Esophagus squamous epithelium (tissue), 5 donors: ENCODE measurements at places on chromosomes 2 and 18.

- no peak for DNase-seq
These were observed 32.1 kb downstream of the CCDC141 start for GRCh38 chr2:179017773-179018357.

DNA sequence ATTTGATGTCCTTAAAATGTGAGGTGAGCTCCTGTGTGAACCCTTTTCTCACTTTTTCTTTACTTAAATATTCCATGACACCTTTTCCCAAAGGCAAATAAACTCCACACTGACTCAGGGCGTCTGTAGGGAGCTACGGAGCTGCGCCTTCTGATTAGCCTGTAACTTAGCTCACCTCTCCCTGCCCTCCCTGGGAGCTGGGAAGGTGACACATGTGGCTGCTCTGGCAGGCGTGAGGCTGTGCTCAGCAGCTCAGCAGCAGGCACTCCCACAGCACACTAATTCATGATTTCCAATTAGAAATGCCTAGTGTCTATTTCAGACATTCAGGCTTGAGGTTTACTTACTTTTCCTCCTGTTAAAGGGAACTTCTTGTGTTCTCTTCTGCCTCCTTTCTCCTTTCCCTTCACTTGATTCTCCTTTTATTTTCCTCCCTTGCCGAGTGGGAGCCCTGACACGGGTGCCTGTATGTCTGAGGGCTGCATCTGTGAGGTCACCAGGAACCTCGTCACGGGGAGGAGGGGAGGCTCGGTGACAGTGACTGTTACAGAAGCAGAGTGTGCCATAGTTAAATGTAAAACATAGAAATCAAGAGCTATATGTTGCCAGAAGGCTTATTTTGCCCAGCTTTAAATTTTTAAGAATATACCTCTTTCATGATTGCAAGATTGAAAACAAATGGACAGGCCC is 437.1 kb downstream of the DCDC2C start:
- no peak for DNase-seq

DNA sequence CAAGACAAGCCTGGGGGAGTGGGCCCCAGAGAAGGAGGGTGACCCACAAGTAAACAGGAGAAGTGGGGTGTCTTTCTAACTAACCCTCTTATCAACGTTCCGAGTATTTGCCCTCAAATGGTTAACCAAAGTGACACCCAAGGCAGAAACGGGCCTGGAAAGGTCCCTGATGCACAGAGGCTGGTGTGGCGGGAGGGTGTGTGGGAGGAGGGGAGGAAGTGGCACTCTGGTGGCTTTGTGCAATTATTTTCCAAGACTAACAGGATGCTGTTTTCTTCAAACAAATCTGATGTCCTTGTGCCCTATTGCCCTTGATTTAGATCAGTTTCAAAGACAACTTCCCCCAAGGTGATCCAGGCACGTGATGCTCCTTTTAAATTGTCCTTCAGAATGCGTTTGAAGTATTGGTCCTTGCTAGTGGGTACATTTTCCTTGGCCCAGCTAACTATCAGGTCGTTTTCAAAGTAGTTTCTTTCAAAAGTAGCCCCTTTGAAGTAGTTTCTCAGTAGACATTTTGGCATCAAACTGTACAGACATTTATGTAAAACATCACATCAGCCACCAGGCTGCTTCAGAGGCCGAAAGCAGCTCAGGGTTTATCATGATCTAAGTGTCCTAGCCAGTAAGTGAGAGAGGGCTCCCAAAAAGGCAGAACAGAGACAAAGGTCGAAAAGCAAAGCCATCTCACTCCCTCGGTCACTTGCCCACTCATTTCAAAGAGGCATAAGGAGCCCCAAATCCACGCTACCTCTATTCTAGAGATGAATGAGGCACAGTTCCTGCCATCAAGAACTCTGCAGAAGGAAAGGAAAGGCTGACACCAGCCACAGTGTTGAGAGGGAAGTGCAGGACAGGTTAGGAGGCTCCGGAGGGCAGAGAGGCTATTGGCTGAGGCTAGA is 371.1 kb upstream of the ID2 start:
- no peak for DNase-seq

GRCh38 chr2:36609507-36609906 is 11.5 kb upstream of the FEZ2 start:
- DNase-seq = no peak

DNA sequence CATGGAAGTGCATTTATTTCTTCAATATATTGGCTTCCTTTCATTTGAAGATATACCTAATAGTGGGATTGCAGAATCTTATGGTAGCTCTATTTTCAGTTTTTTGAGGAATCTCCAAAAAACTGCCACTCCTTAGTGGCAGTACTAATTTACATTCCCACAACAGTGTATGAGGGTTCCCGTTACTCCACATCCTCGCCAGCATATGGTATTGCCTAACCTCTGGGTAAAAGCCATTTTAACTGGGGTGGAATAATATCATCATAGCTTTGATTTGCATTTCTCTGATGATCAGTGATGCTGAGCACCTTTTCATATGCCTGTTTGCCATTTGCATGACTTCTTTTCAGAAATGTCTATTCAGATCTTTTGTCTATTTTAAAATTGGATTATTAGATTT is 471.9 kb upstream of the UBE2E3 start:
- DNase-seq = no peak

- no peak for DNase-seq
These were observed 417.7 kb upstream of the SLC14A2 start for GRCh38 chr18:45197526-45197970.

GRCh38 chr2:166814335-166814734 is 73.9 kb upstream of the XIRP2 start:
- DNase-seq = no peak

GRCh38 chr18:23049698-23050373 is 85.4 kb upstream of the CABLES1 start:
- no peak for DNase-seq

DNA sequence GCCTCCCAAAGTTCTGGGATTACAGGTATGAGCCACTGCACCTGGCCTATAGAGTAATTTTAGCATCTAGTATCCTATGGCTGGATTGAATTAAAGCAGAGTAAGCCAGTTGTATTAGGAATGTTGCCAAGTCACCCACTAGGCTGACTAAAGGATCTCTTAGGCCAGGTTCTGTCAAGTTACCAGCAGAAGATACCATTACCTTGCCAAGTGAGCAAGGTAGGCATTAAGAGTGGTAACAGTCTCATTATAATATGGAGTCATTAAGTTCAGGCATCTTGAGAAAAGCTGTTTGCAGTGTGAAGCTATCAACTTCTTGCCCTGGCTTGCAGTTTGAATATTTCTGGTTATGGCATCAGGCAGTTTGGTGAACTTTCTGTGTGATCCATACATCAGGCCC is 37.0 kb upstream of the MTCL1 start:
- DNase-seq = no peak

GRCh38 chr18:30971338-30971956 is 71.1 kb downstream of the DSC3 start:
- DNase-seq = no peak
